Stimulated activated CD4-positive, alpha-beta T cell treated with anti-CD3 and anti-CD28 coated beads, Interleukin-12 subunit alpha, Interleukin-12 subunit beta, amount 100 ng/mL, for 4 hours (primary cell): ENCODE measurements at places on chromosomes 7 and 10.

- no peak for DNase-seq
Observed at GRCh38 chr7:131105294-131105798, 222.3 kb upstream of the MKLN1 start.

GRCh38 chr7:81925530-81925929, 155.7 kb upstream of the HGF start:
- no peak for DNase-seq

- no peak for DNase-seq
Observed at GRCh38 chr10:3293581-3294431, 121.2 kb upstream of the PITRM1 start.

DNA sequence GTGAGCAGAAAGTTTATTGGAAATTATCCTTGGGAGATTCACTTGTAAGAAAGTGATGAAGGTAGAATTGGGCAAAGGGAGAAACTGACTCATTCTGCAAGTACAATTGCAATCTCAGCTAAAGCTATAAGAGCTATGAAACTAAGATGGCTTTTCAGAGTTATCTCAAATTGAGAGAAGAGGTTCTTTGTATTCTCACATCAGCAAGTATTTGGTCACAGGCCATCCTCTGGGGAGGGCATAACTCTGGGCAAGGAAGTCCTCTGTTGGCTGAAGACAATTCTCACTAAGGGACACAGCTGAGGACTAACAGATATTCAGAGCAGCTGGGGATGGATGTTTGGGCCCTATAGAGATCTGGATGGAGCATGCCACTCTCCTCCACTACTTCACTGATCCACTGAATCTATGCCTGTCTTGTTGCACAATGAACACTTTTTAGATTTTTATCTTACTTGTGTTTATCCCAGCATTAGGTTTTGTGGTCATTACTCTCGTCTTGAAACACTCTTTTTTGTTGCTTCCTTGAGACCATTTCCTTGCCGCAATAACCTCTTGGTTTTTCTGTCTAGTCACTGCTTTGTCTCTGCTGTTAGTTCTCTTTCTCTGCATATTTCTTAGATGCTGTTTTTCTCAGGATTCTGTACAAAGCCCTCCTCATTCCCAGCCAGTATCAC, 115.1 kb downstream of the GNAI1 start:
- DNase-seq: no peak

- DNase-seq: no peak
Observed at GRCh38 chr7:13898957-13899670, 90.4 kb downstream of the ETV1 start.

DNA sequence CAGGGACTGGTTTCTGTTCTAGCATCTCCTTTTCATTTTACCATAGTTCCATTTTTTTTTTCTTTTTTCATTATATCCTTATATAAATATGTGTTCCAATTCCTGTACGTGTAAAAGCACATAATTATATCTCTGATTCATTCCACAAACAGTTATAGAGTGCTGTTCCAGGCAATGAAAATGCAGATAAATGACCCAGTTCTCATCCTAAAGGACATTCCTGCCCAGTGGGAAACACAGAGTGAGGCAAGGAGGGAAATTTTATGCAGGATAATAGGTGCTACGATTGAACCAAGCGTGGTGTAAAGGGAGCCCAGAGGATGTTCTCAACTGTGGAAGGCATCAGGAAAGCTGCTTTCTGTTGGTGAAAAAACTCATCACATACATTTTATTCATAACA, 408.1 kb downstream of the GATA3 start:
- no peak for DNase-seq

- no peak for DNase-seq
Observed at GRCh38 chr10:45552476-45552875, 120.1 kb downstream of the ZFAND4 start.

- no peak for DNase-seq
Observed at GRCh38 chr7:11343818-11344413, 370.2 kb downstream of the PHF14 start.

GRCh38 chr10:1184541-1185430, 128.6 kb downstream of the WDR37 start:
- no peak for DNase-seq

- DNase-seq: no peak
Observed at GRCh38 chr7:85600395-85600794, 413.5 kb upstream of the SEMA3D start.

GRCh38 chr10:122115874-122116273, 126.9 kb downstream of the TACC2 start:
- DNase-seq: no peak

DNA sequence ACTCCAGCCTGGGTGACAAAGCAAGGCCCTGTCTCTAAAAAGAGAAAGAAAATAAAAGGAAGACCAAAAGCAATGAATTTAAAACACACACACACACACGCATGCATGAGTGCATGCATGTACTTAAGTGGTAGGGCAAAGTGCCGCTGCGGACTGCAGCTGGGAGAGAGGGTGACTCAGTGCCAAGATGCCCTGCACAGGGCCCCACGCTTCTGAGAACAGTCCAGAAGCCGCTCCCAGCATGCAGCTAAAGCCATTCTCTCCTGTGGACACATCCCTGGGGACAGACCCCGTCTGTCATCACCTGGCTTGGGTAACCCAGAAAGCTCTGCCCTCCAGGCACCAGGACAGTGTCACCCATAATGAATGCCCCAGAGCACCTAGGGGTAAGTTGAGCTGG, 61.0 kb upstream of the MYL10 start:
- DNase-seq: no peak

DNA sequence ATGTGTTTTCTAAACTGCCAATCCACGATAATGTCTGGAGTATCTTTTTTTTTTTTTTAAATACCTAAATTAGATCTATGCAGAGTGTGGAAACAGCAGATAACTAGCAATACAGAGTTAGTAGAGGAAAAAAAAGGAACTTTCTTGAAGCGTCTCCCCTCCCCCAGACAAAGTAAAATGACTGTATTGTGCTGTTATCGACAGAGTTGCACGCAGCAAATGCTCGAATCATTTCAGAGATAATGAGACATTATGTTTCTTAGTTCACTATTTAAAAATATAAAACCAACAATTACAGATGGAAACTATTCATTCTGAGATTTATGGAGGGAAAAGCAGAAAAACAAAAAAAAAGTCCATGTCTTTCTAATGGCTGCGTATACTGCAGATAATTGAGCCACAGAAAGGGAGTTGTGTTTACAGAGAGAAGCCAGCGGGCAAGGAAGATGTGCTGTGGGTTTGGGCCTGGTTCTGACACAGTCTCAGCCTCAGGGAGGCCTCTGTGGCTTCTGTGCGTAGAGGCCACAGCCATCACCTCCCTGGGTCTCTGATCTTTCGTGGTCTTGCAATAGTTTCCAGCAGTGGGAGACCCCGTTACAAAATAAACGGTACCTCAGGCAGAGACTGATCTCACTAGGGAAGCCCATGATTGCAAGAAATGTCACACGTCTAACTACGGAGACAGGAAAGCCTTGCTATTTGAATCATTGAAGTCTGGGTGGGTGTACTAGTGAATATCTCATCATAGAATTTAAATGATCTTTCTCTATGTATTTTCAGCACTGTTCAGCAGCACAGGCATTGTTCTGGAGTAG, 19.1 kb upstream of the KLF6 start:
- DNase-seq: peak; percentile 37

GRCh38 chr7:5703572-5704533, 77.6 kb downstream of the RNF216 start:
- DNase-seq: no peak

- DNase-seq: no peak
Observed at GRCh38 chr10:119061352-119061751, 19.3 kb downstream of the EIF3A start.

- peak; percentile 53 for DNase-seq
Observed at GRCh38 chr10:73991884-73992245, 6.1 kb upstream of the VCL start.

DNA sequence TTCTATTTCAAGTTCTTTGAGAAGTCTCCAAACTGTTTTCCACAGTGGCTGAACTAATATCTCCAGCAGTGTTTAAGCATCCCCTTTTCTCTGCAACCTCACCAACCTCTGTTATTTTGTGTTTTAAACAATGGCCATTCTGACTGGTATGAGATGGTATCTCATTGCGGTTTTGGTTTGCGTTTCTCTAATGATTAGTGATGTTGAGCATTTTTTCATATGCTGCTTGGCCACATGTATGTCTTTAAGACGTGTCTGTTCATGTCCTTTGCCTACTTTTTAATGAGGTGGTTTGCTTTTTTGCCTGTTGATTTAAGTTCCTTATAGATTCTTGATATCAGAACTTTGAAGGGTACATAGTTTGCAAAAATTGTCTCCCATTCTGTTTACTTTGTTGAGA, 156.6 kb upstream of the IMMP2L start:
- DNase-seq: no peak

- DNase-seq: no peak
Observed at GRCh38 chr10:74775099-74775498, 51.3 kb upstream of the KAT6B start.

GRCh38 chr10:24382979-24383663, 174.2 kb downstream of the KIAA1217 start:
- DNase-seq: no peak

GRCh38 chr7:100829150-100829716, 1.9 kb upstream of the EPHB4 start:
- no peak for DNase-seq

DNA sequence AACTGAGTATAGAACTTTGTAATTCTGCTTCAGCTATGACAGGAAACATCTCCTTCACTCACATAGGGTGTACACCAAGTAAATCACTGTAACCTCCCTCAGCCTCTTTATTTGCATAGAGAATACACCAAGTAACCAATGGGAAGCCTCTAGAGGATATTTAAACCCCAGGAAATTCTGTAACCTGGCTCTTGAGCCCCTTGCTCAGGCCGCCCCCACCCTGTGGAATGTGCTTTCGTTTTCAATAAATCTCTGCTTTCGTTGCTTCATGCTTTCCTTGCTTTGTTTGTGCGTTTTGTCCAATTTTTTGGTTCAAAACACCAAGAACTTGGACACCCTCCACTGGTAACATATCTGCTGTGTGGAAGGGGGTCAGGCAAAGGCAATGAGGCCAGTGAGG, 60.2 kb downstream of the CLRN3 start:
- no peak for DNase-seq

GRCh38 chr10:33556620-33557019, 222.2 kb upstream of the NRP1 start:
- no peak for DNase-seq

GRCh38 chr10:103125323-103126267, 67.5 kb downstream of the NT5C2 start:
- DNase-seq: no peak

GRCh38 chr7:39531818-39532217, 34.4 kb upstream of the YAE1 start:
- DNase-seq: no peak

- no peak for DNase-seq
Observed at GRCh38 chr10:3623746-3624145, 161.3 kb downstream of the KLF6 start.

DNA sequence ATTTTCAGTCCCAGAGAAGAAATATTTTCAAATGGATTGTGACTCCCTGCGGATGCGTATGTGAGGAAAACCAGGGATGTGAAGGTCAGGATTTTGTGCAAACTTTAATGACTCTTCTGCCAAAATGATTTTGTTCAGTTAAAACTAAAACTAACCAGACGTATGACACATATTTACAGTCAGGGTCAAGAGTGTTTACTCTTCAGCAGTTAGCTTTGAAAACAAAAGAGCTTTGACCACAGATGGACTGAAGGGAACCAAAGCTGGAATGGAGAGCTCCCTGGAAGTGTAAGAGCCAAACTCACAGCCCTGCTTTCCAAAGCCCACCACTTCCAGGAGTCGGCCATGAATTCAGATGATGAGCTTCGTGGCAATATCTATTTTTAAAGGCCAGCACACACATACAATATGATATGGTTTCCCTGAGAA, 15.5 kb downstream of the SVIL start:
- DNase-seq: no peak

- DNase-seq: no peak
Observed at GRCh38 chr10:104077663-104078151, 8.0 kb downstream of the COL17A1 start.

GRCh38 chr7:135151533-135151932, 3.7 kb downstream of the TMEM140 start:
- DNase-seq: no peak

DNA sequence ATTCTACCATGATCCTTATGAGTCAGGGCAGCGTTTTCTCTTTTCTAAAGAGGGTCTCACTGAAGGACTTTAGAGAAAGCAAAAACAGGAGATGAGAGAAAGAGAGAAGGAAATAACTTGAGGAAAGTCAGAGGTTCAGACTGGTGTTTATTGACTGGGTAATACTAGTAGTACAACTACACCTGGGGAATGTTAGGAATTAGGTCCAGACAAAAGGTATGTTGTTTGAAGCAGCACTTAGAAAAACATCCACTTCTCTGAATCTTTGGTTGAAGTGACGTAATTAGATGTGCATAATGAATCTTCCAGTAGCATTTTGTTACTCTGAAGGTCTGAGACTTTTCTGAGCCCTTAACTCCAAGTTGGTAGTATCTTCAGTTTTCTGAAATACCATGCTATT, 380.3 kb upstream of the LRGUK start:
- no peak for DNase-seq
